ENCODE measurements at places on chromosomes 5 and 9.

DNA sequence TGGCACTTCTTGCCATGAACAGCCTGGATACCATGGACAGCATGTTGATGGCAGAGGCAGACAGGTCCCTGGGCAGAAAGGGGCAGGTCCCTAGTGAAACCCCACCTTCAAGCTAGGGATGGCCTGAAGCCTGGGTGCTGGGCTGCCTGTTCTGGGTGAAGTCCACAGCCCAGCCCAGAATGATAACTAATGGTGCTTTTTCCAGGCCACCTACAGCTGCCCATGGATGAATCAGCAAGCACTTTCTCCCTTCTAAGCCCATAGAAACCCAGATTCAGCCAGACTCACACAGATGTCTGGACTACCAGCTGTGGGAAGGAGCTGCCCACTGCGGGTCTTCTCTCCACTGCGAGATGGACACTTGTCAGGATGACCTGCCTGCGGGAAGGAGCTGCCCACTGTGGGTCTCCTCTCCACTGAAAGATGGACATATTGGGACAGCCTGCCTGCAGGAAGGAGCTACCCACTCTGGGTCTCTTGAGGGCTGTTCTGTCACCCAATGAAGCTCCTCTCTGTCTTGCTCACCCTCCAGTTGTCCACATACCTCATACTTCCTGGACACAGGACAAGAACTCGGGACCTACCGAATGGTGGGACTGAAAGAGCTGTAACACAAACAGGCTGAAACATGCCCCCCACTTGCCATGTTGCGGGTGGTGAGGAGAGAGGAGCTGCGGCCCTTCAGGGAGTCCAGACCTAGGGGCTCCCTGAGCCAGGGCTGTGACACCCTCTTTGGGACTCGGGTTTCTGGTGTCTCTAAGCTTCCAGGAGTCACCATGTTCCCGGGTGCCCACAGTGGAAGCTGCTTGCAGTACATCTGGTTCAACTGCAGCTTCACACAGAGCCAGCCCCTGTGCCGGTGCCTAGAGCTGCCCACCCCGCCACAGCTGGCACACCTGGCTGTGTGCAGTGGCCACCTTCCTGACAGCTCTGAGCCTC lies 60.7 kb upstream of the SYNPO start:
- DNase-seq = no peak

DNA sequence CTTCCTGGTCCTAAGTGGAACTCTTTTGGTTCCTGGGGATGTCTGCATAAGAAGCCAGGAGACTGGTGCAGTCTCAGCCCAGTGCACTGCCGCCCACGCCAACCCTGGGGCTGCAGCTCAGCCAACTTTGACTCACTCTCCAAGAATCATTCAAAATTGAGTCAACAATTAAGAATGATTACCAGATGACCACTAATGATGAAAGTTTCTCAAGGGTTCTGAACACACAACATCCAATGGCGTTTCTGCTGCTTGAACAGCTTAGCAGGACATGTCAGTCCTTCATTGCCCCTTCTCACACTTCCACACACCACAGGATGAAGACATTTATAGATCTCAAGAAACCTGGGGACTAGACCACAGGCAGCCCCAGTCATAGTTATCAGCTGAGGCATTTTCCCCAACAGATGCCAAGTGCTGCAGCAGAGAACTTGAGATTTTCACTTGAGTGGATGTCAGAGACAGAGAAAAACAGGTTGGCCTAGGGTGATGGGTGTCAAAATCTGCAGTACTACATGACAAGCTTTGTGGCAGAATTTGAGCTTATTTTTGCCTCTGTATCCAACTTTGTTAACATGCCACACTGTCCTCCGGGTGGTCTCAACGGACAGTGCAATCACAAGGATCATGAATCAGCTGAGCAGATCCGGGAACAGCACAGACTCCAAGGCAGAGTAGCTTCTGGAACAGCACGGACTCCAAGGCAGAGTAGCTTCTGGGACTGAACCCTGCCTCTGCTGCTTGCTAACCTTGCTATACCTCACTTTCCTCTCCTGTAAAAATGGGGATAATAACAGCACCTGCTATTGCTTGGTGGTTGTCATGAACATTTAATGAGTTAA lies 356.1 kb downstream of the SPOCK1 start:
- DNase-seq = peak; percentile 63

DNA sequence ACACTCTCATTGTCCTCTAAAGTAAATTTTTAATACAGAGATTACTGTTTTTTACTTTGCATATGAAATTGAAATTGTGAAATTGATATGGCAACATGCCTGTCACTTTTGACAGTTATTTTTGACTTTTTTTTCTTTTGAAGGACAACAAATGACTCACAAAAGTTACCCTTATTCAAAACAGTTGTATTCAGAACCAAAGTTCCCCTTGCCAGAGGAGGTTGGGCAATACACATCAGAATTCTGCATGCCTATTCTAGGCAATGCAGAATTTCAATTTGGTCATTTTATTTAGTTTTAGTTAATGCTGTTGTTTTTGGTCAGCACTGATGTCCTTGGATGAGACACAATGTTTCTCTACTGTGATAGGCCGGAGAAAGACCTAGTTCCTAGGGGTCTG lies 299.1 kb upstream of the PRR16 start:
- DNase-seq = no peak

- peak; percentile 81 for DNase-seq
Observed at GRCh38 chr5:151699071-151699901, 12.6 kb upstream of the SPARC start.

- DNase-seq = no peak
Observed at GRCh38 chr9:15304632-15305031, 2.4 kb downstream of the TTC39B start.

DNA sequence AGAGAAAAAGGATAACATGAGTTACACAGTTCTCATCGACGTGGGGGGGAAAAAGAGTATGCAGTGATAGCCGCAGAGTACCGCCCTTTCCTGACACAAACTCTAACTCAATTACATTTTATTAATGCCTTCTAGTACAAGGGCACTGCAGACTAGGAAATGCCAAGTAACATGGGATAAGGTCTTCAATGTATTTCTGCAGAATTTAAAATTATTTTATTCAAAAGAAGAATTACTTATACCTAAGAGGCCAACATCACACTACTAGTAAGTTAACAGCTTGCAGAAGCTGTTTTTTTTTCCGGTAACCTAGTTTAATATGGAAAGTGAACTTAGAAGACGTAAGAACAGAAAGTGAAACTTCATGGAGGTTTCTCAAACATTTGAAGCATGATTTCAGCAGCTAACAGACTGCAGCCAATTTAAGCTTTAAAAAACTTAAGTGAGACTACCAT lies 3.9 kb downstream of the SETX start:
- DNase-seq = no peak

DNA sequence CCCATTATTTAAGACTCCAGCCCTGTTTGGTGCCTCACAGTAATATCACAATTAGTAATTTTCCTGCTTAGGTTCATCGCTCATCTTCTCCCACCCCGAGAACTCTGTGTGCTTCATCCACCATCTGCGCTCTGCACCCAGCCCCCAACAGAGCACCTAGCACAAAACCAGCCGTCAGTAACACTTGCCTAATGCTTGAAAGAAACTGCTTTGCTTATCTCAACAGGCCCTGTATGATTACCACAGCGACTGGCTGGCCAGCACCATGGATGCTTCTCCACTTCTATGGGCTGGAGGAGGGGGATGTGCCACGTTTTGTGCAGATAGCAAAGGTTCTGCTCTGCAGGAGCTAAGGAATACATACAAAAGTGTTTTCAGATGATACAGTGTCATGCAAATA lies 166.8 kb downstream of the SPOCK1 start:
- no peak for DNase-seq
